ENCODE measurements at places on chromosomes 2 and 18. TPM values are rescaled to one million over a fixed set of nuclear protein-coding genes. Genes with fewer than 3 reads are reported as not detected.

Gene KHK
- 6.2 TPM for total RNA-seq

Gene FTCDNL1
- 3.3 TPM for total RNA-seq

Gene KIDINS220
- total RNA-seq, result 721 TPM

Gene RGPD3
- 0.94 TPM for total RNA-seq

Gene ERMN
- 0.47 TPM for total RNA-seq

DNA sequence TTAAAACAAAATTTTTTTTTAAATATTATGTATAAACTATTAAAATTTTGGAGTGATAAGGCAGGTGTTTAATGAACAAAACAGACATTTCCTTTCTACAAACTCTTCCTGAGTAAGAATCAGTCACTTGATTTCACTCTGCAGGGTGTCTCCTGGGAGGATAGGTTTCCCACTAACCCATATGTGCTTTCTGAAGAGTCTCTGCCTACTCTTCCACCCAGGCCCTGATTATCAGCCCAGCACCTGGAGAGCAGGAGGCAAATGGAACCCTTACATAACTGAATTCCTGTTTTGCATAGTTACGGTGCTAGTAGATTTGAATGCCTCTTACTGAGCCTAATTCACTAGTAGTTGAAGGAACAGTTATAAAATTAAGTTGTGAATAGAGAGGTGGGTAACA lies 1718.6 kb downstream of the SUCLG1 start:
- DNase-seq, result no peak

DNA sequence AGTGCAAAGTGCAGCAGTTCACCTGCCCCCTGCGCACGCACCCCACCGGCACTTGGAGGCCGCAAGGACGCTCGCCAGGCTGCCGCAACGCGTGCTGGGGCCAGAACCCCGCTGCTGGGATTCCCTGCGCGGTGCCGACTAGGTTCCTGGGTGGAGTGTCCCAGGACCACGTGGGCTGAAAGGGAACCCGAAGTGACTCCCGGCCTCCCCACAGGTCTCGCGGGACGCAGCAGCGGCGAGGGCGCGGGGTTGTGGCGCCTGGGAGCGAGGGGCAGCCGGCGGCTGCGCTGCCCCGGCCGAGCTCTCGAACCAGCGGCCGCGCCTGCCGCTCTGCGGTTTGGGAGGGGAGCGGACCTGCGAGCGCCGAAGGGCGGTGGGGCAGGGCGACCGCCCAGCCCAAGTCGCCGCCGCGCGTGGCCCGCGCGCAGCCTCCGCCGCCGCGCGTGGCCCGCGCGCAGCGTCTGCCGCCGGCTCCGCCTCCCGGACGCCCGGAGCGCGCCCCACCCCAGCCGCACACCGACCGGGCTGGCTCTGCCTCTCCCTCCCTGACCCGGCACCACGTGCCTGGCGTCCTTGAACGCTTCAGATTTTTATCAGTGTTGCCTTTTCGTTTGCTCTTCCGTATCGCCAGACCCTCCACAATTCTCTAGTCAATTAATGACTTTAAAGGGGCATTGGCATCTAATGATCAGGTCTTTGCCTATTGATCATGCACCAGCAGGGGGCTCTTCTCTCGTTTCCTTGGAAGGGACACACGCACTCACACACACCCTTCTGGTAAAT lies at the start of gene FTCDNL1:
TSS of gene FTCDNL1 (minus strand) at position 475 of the 783 bp plus-strand sequence. CDS start 2,230 bp downstream, outside the sequence.
- peak; percentile 74 for DNase-seq

- DNase-seq, result no peak
Measured at GRCh38 chr2:232362174-232362900, 16.2 kb upstream of the ALPP start.

DNA sequence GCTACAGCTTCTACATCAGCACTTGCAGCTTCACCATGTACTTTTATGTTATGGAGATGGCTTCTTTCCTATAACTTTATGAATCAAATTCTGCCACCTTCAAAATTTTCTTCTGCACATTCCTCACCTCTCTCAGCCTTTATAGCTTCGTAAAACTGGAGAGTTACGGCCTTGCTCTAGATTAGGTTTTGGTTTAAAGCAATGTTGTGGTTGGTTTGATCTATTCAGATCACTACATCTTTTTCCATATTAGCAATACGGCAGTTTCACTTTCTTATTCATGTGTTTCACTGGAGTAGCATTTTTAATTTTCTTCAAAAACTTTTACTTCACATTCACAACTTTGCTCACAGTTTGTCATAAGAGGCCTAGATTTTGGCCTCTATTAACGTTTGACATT lies 242.9 kb upstream of the GYPC start:
- DNase-seq, result no peak

GRCh38 chr2:136386046-136386445 lies 268.1 kb upstream of the CXCR4 start:
- DNase-seq, result peak; percentile 9

DNA sequence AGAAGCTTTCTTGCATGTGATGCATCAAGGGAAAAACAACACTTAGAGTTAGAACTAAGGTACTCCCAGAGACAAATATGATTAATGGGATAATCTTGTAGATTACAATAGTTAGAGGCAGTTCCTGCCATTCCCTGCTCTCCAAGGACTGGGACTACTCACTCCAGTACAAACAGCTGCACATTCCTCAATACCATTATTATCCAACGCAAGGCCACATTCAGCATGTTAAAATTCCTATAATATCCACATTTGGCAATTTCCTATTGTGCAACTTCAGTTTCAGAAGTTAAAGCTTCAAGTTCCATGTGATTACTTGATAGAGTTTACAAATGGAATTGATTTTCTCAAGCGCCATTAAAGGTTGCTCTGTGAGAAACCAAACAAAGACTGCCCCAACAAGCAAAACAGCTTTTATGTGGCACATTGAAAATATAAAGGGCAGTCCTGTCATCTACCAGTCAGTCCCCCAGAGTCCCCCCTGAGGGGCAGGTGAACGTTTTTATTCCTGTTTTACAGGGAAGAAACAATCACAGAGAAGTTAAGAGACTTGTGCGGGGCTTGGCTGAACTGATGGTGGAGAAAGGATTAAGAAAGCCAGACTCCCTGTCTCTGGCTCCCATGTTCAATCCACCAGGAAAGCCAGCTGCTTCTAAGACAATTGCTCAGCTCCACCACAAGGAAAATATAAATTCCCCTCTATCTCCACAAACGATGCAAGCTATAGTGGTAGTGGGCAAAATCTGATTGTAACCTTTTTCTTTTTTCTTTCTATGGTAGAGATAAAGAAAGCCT lies 72.6 kb downstream of the TXNL1 start:
- DNase-seq, result no peak

- DNase-seq, result no peak
Measured at GRCh38 chr2:42904576-42904876, 112.1 kb upstream of the HAAO start.

DNA sequence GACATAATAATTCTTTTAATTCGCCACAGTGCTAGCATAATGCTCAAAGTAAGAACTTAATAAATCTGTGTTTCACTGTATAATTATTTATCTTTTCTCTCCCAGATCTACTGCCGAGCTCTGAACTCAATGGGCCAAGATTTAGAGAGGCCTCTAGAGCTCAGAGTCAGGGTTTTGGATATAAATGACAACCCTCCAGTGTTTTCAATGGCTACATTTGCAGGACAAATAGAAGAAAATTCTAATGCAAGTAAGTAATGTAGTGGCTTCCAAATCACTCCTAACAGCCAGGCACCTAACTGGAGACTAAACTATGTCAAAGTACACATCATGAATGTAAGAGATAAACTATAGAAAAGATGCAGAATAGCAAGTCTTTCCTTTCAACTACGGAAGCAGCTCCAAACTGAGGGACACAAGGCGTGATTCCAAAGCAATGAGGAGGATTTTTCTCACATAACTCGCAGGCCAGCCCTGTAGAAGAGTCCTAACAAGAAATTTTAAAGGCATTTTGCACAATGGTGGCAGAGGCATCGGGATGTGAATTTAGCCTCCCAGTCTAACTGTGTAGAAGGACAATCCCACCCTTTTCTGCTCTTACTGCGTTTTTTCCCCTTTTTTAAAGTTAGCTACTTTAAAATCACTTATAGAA lies 12.0 kb downstream of the DSG1 start:
- no peak for DNase-seq

DNA sequence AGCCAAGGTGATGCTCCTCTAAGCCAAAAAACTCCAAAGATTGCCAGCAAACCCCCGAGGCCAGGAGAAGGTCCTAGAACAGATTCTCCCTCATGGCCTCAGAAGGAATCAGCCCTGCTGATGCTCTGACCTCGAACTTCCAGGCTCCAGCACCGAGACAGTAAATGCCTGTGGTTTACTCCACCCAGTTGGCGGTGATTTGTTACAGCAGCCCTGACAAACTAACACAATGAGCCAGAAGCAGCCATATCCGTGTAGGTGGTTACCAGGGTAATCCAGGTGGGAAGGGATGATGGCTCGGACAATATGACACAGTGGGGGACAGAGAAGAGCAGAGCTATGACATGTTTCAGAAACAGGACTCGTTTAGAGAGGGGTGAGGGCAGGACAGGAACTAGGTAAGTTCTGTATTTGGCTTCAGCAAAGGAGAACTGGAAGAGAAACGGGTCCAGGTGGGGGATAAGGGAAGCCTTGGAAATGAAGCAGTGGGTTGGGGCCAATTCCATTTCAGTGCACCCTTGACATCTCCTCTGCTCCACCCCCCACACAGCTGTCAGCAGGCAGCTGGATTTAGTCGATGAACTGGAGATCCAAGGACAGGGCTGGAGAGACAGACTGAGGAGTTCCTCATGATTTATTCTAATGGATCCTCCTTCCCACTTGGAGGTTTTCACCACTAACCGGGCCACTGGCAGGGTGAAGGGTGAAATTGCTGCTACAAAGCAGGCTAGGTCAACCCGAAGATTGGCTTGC lies 179.7 kb upstream of the SH3BP4 start:
- no peak for DNase-seq

GRCh38 chr2:73642338-73643018 lies at the start of gene NAT8:
Gene NAT8, minus strand, starts transcription at chr2:73642422. Its CDS starts 794 bp downstream, at chr2:73641628.
- DNase-seq, result no peak

DNA sequence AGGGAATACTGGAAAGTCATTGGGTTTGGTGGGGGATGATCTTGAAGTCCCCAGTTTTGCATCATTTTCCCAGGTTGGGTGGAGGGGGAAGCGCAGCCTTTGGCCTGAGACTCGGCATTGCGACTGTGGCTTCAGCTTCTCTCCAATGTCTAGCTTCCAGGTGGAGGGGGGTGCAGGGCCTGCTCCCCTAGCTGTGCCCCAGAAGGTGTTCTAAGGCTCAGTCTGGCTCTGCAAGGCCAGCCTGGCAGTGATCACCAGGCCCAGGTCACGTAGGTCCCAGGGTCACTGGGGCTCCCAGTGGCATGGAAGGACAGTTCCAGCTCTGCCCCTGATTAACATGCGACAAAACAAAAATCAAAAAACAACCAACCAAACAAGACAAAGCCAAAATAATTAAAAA lies 56.9 kb upstream of the HAAO start:
- DNase-seq, result no peak

- no peak for DNase-seq
Measured at GRCh38 chr2:144592500-144593256, 72.8 kb upstream of the ZEB2 start.

DNA sequence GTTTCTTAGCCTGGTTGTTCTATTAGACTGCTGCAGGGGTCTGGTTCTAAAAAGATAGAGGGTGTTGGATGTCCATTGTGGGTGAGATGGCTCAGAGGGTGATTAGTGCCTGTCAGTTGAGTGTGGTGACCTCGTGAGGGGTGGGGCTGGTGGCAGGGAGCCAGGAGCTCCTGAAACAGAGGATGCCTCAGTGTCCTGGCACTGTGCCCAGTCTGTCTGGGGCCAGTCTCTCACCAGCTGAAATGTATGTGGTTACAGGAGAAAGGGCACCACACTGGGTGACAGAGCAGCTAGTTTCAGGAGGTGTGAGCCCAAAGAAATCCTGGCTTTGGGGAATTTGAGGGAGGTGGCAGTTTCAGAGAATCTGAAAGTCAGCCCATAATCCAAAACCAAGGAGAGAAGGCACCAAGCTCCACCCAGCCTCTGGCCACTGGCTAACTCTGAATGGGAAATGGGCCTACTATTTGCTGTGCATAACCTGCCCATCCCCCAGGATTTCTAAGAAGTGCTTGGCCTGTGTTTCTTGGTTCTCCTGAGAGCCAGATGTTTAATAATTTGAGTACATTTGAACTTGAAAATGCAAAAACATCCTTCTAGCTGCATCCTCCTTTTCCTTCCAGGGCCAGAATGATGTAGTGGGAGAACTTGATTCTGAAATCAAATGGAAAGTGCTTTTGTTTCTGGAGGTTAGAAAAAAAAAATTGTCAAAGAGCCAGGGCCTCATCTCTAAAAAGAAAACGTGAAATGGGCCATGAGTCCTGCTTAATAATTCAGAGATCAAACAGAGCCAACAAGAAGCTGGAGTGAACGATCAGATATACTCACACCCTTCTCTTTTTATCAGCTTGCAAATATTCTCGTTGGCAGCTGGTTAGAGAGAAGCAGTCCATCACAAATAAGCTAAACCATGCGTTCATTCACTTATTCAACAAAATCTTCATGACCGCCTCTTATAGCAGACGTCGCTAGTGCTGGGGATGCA lies 92.3 kb downstream of the B3GNT2 start:
- no peak for DNase-seq

- DNase-seq, result no peak
Measured at GRCh38 chr2:30527411-30527810, 80.4 kb downstream of the LCLAT1 start.

DNA sequence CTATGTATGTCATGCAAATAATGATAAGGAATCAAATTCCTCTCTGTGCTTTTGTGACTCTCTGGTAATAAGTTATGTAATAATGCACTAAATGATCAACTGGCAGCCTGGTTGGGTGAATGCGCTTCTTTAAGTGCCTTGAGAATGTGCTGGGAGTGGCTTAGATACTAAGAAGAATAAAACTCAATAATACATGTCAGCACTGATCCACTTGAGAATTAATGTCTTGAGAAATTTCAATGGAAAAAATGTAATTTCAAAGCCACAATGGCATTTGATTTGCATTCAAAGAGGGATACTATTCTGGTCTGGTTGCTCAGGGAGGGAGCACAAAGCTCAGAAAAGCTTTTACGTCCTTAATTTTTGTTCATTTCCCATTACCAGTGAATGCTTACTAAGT lies 137.7 kb upstream of the MMADHC start:
- DNase-seq, result no peak

DNA sequence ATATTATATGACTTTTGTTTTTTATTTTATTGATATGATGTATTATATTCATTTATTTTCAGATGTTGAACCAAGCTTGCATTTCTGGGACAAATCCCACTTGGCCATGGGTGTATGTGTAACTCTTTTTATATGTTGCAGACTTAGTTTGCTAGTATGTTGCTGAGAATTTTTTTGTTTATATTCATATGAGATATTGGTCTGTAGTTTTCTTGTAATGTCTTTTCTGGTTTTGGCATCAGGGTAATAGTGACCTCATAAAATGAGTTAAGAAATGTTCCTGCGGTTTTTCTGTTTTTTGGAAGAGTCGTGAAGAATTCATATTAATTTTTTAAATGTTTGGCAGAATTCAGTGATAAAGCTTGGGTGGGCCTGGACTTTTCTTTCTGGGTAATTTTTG lies 88.7 kb downstream of the ASB1 start:
- no peak for DNase-seq

- DNase-seq, result no peak
Measured at GRCh38 chr18:25896956-25897355, 193.5 kb downstream of the SS18 start.

DNA sequence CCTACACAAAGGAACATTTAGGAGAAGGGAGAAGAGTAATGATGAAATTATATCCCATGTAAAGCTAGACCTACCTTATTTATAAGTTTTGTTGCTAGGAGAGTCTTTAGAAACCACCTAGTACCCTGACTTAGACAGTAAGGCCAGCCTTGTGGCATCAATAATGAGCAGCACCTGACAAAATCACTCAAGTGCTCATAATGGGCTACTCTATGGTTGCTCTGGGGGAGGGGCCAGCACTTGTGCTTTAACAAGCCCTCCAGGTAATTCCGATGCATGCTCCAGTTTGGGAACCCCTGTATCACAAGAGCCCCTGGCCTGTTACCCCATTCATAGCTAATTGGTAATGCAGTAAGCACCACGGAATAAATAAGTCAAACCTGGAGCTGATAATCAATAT lies 102.9 kb upstream of the ALK start:
- DNase-seq, result no peak

All from occipital lobe (tissue), 3 donors.